AG20443 (cell line): ENCODE measurements at places on chromosomes 1 and 21.
A peak's percentile ranks its signal among the peaks of the same experiment; 100 is the strongest.

- no peak for DNase-seq
These were observed 34.0 kb upstream of the C1orf115 start for GRCh38 chr1:220655961-220656740.

DNA sequence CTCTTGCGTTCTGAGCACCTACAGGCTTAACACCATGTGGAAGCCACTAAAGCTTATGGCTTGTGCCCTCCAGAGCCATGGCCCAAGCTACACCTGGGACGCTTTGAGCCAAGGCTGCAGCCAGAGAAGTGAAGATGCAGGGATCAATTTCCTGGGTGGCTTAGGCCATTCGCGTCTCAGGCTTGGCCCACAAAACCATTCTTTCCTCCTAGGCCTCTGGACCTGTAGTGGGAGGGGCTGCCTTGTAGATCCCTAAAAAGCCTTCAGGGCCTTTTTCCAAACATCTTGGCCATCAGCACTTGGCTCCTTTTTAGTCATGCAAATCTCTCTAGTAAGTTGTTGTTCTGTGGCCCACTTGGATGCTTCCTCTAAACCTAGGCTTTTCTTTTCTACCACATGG is 401.7 kb upstream of the RUNX1 start:
- DNase-seq: no peak

DNA sequence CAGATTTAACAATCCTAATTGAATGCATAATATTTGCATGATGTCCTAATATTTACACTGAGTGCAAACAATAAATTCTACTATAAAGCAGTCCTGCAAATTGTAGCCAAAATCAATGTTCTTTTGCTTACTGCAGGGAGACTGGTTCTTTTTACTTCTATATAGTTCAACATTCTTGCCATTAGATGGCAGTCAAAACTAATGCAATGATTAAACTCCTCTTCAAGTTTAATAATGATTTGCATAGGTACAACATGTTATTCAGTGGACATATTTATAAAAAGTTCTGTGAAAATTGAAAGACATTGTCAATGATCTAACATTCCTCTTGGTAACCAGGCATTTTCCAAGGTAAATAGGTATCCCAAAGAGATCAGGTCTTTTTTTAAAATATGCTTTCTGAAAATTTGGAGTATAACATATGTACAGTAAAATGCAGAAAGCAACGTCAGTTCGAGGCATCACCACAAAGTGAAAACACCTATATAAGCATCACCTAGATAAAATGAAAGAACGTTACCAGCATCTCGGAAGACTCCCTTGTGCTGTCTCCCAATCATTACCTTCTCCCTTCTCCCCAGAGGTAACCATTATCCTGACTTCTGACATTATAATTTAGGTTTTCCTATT is 9.8 kb upstream of the FNBP1L start:
- peak; percentile 58 for DNase-seq

DNA sequence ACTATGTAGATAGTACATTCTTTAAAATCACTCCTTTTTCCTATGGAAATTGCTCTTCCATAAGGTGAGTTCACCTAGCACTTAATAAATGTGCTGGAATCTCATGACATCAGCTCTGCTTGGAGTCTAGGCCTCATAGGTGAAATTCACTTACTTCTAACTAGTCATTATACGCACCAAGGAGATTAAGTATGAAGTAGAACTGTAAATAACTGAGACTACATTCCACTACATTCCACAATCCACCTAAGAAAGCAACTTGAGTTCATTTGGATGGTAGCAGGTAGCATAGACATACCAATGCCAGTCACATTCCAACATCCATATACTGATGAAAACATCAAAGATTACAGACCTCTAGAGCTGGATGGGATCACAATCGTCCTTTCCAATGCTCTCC is 64.3 kb downstream of the NIBAN1 start:
- DNase-seq: no peak

DNA sequence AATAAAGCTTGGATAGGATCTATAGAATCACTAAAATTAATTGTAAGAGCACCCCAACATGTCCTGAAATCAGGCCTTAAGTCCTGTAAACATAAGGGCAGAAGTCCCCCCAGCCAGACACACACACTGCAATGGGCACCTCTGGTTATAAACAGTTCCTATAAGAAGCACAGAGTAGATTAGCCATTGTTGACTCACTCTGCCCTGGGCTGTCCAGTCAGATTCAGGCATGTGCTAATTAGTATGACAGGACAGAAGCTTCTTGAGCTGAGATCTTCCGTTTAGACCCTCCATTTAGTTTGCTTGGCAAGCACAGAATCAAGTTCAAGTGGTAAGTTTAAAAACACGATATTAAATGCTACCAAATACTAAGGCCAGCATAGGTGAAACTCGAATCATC is 11.8 kb upstream of the DENND1B start:
- DNase-seq: peak; percentile 50

- DNase-seq: no peak
These were observed 273.9 kb upstream of the VAMP3 start for GRCh38 chr1:7497107-7497637.

- no peak for DNase-seq
These were observed 193.1 kb upstream of the UBE2U start for GRCh38 chr1:64010316-64010715.

GRCh38 chr1:119331915-119332314 is 36.7 kb upstream of the HAO2 start:
- no peak for DNase-seq

GRCh38 chr1:48266576-48266975 is 44.1 kb downstream of the SLC5A9 start:
- no peak for DNase-seq

GRCh38 chr1:15557008-15557407 is 27.8 kb downstream of the AGMAT start:
- DNase-seq: no peak

GRCh38 chr21:33348706-33349105 is 23.9 kb downstream of the IFNAR1 start:
- no peak for DNase-seq
